ENCODE measurements at places on chromosomes 5 and 9.

- no peak for DNase-seq
These were observed 1111.4 kb downstream of the CDH18 start for GRCh38 chr5:18876565-18876964.

- DNase-seq: no peak
These were observed 37.1 kb downstream of the TARS1 start for GRCh38 chr5:33477816-33478215.

DNA sequence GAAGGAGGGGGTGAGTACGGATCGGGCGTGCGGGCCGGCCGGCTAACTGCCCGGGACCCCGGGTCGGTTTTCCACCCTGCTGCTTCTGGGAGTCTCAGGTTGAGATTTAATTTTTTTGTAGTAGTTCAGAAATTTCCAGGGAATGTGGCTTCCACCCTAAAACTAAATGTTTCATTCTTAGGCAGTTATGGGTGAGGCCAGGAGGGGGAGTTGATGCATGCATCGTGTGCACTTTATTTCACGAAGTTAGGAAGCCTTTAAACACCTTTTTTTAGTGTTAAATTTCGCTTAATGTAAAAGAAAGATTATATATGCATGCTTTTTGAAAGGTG, 905 bp downstream of the CDK9 start:
- DNase-seq: no peak

GRCh38 chr9:89413963-89414638, 83.8 kb downstream of the SEMA4D start:
- no peak for DNase-seq

DNA sequence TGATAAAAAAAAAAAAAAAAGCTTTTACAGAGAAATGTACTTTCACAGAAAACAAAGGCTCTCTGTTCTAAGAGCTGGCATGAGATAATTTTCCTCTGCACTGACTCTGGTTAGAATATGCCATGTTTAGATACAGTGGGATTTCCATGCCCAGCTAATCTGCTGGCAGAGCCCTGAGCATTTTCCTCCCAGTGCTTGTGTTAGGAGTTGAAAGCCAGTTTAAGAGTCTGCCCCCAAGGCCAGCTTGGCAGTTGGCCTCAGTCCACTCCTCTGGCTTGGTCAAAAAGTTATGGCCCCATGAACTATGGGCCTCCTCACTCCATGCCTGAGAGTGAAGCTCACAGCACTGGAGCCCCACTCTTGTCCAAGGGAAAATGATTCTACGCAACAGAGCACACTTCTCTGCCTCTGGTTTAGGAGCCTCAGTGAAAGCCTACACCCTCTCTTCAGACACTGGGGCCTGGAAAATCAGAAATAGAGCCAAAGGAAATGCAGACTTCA, 21.9 kb downstream of the MOCS2 start:
- no peak for DNase-seq

DNA sequence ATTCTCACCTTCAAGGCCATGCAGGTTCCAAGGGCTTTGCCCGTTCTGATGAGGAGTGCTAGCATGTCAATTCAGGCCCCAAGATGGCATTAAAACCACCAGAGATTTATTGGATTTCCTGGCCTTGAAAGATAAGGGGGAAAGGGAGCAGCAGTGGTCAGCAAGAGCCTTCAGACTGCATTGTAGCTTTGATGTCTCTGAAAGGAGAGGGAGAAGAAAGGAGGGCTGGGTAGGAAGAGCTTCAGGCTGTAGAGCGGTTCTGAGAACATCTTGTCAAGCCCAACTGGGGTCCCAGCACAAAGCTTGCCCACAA, 41.8 kb upstream of the FGF1 start:
- DNase-seq: peak; percentile 57

GRCh38 chr5:180647465-180647864, 1.9 kb downstream of the FLT4 start:
- no peak for DNase-seq

GRCh38 chr9:27638716-27639115, 65.4 kb upstream of the C9orf72 start:
- DNase-seq: no peak

DNA sequence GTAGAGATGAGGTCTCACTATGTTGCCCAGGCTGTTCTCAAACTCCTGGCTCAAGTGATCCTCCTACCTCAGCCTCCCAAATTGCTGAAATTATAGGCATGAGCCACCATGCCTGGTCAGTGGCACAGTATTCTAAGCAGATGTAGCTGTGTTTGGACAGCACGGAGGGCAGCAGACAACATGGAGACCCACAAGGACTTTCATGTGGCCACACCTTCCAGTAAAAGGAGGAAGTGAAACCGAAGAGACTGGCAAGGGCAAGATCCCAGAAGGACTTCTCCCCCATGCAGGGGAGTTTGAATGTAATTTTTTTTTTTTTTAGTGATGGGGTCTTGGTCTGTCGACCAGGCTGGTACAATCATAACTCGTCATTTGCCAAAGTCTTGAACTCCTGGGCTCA, 172.2 kb downstream of the TRPM3 start:
- peak; percentile 35 for DNase-seq

DNA sequence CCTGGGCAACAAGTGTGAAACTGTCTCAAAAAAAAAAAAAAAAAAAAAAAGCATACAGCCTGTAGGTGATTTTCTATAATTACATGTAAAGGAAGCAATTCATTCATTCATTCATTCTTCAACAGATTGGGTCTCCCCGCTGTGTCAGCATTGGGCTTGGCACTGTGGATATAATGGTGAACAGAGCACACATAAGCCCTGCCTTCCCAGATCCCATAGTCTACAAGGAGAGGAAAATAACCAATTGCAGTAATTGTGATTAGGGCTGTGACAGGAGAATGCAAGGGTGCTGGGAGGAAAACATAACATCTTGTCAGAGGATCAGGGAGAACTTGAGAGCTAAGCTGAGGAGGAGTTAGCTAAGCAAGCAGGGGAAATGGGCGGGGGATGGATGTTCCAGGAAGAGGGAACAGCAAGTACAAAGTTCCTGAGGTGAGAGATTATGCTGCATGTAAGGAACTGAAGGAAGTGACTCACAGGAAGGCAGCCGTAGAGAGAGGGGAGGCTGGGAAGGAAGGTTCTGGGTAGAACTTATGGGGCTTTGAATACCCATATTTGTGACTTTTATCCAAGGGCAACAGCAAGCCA, 24.0 kb upstream of the KLF9 start:
- peak; percentile 64 for DNase-seq

DNA sequence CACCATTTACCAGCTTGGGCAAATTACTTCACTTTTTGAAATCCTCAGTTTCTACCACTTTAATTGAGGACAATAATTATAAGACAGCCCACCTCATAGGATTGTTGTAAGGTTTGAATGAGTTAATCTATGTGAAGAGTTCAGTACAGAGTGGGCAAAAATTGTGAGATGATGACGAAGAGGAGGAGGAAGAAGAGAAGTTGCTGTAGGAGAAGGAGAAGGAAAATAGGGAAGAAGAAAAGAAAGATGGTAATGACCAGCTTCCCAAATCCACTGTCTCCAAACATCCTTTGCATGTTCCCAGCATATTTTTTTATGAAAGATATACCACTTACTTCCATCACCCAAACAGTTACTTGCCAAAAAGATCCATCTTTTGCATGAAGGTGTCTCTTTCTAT, 291.2 kb downstream of the EBF1 start:
- no peak for DNase-seq

DNA sequence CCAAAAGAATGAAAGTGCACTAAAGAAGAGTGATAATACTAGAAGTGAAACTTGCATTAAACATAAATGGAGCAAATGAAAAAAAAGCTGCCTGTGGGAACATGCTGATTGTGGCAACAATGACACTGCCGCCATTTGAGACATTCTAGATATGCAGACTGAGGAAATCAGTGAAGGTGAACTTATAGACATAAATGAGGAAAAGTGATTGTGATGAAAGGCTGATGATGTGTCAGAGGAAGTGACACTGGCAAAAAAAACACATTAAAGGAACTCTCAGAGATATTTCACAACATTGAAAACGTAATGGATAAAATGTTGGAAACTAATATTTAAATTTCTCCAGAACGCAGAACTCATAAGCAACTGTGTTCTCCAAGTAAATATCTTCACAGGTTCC, 1.2 kb downstream of the ERCC8 start:
- peak; percentile 49 for DNase-seq

- no peak for DNase-seq
These were observed 6.0 kb downstream of the LRRC8A start for GRCh38 chr9:128887914-128888350.

DNA sequence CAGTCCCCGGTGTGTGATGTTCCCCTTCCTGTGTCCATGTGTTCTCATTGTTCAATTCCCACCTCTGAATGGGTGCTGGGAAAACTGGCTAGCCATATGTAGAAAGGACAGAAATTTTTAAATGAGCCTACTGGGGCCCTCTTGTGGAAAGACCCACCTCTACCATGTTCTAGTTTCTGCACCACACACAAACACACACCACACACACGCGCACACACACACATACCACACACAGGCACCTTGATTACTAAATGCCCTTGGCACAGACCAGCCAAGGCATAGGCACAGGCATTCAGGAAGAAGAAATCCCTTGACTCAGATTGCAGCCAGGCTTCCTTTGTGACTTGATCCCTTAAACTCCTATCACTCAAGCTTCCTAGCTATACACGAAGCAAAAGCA, 60.5 kb downstream of the SIL1 start:
- DNase-seq: peak; percentile 38

DNA sequence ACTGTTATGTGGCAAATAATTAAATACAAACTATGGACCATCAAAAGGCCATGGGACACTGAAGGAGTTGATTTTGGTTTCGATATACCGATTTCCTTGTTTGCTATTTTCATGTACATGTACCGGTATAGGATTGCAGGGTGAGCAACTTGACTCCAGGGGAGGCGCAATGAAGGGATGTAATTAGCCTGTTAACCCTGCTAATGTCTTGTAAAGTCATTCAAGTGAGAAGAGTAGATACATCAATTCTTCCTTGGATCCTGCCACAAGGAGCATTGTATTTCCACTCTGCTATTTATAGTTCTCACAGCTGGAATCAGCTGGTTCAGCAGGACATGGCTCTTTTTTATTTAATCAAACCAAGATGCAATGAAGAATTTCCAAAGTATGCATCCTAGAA, 102.0 kb downstream of the STK32A start:
- no peak for DNase-seq

DNA sequence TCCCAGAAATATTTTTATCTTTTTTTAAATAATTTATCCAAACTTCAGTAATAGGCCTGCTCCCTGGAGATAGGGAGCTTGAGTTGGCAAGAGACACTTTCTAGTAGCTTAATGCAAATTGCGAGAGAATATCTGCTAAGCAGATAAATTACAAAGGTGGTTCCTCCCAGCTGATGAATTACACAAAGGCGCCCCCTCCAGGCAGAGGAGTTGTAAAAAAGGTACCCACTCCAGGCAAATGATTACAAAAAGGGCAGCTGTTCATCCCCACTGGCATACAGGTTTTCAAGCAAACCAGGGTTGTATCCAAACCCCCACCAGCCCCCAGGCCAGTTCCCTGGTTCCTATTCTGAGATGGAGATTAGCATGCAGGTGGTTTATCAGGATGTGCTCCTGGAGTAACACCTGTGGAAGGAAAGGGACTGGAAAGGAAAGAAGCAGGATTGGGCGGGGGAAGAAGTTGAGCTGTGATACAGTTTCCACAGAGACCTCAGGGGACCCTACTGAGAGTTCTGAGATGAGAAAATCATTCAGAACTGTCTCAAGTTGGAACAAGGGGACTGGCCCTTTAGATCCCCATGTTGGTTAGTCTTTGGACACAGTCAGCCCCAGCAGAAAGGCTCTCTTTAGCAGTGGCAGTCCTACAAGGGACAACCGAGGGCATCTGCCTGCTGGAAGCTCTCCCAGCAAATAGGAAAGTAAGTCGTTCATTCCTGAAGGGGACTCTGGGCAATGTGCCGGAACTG, 25.5 kb downstream of the ESM1 start:
- peak; percentile 37 for DNase-seq

DNA sequence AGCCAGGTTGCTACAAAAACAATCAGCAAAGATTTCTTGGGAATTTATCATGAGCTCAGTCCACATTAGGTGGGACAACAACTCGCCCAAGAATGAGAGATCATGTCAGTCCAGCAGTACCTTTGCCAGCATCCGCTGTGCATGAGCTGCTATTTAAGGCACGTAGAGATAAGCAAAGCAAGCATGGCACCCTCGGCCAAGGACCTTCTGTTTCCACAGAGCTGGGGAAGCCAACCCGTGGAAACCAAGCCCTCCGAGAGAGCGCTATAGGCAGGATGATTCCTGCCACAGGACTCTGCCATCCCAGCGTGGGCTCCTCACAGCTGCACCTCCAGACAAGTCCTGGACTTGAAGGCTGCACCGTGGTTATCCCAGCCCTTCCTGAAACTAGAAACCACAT, 189.5 kb upstream of the PPP1R26 start:
- no peak for DNase-seq

DNA sequence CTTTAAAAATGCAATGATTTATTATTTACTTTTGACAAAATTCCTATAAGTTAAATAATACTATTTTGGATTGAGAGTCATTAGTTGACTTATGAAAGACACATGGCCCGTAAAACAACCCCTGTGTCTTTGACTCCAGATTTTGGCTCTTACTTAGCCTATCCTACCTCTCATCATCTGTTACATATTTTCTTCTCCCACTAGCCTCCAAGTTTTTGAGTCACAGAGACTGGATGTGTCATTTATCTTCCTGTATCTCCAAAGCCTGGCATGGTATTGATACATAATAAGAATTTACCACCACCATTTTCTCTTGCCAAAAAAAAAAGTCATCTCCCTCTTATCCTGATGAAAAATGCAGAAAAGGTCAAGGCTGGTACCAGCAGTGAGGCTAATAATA, 99.9 kb downstream of the GABRB2 start:
- DNase-seq: no peak

- DNase-seq: no peak
These were observed 198.6 kb upstream of the HMHB1 start for GRCh38 chr5:143613329-143613728.

DNA sequence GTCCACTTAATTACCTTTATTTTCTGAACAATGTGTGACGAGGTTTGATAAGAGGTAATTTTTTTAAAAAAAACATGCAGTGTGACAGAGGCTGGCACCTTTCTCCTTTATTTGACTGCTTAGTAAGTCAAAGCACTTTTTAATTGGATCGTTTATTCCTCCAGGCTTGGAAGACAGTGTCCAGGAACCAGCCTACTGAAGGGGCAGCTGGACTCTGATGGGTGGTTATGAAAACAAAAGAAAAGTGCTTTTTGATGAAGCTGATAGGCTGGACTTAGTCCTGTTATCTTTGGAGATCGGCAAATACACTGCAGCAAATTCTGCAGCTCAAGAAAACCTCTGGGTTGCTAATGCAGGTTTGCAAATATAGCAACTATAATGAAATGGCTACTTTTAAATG, 141.7 kb downstream of the DCP2 start:
- DNase-seq: no peak

DNA sequence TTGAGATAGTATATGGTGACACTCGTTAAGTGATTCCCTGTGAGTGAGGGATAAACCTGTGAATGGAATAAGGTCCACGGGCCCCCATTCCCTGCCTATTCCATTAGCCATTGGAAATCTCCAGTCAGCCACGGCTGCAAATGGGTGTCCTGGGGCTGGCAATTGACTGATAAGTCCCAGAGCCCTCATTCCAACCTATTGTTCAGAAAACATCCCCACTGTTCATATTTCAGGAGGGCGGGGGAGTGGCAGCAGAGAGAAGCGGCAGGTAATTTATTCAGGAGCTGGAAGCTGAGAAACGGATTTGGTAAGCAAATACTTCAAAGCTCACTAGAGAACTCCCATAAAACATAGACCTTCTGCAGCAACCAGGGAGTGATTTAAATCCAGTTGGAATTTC, 42.0 kb downstream of the TMEM174 start:
- DNase-seq: no peak
